Germinal center (tissue), 1 donor: ENCODE measurements at places on chromosomes 5 and 9.

DNA sequence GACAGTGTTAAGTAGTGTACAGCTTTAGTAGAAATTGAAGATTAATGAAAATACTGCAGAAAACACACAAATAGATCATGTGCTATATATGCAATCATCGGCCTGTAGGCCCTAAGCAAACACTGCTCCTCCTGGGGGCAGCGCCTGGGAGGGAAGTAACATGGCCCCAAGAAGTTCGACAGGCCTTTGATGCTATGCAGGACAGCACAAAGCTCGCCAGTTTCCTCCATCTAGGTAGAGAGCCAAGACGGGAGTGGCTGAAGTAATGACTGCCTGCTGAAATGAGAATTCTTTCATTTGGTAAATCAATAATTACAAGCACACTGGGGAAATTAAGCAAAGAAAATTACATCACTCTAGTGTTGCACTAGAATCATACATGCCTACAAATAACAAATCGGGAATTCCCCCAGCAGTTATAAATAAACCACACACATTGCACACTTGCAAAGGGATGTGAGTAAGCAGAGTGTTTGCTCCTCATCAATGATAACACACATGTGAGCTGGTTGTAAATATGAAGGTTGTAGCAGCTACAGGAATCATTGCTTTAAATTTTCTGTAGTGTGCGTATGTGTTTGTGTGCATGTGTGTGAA lies 219.9 kb upstream of the NFIL3 start:
- no peak for DNase-seq

DNA sequence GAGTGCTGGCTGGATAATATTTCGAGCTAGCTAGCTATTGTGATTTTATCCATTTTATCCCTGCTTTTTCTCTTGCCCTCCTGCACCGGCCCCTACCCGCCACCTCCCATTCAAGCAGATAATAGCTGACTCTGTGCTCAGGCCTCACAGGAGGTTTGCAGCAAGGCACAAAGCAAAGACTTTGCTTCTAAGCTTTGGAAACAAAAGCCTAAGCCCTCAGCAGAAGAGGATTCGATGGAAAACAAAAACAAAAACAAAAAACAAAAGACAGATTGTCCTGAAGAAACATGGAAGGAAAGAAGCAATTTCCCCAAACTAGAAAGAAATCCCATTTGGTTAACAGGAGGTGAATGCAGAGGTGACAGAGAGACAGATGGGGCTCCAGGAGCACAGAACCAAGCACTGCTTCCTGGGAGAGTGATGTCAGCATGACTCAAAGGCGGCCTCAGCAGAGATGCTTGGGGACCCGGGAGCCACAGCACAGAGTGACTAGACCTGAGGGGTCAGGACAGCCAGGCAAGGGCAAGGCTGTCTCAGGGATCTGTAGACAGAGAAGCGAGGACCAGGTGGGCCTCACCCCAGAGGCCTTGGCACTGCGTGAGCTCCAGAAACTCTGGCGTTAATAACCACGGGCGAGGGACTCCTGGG lies 28.4 kb downstream of the MTX3 start:
- DNase-seq: no peak

- DNase-seq: no peak
Observed at GRCh38 chr5:167998148-167998767, 293.2 kb upstream of the WWC1 start.

- no peak for DNase-seq
Observed at GRCh38 chr9:83721509-83721908, 13.8 kb upstream of the UBQLN1 start.

GRCh38 chr5:173689737-173690360 lies 73.4 kb upstream of the BOD1 start:
- peak; percentile 47 for DNase-seq

GRCh38 chr5:67577424-67577823 lies 380.8 kb upstream of the CD180 start:
- no peak for DNase-seq

- no peak for DNase-seq
Observed at GRCh38 chr5:78504704-78505677, 143.6 kb downstream of the LHFPL2 start.

- DNase-seq: no peak
Observed at GRCh38 chr9:3331801-3332200, 194.0 kb downstream of the RFX3 start.

GRCh38 chr5:139650689-139651042 lies 2.5 kb downstream of the CXXC5 start:
- DNase-seq: no peak

DNA sequence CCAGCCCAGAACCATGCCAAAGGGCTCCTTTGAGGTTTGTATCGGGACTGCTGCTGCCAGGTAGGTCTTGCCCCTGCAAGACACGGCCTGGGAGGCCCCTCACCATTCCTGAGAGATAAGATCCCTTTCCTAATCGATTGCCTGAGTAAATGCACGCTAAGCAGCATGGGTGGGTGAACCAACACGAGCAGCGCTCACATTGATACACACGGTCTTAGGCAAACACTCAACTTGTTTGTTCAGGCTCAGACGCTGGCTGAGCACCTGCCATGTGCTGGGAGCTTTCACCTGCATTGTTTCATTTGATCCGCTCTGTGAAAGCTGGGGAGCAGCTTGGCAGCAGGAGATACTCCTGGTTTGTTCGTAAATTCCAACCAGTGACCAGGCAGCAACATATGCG lies 76.9 kb upstream of the NEURL1B start:
- no peak for DNase-seq

GRCh38 chr9:88995200-88995577 lies 3.9 kb downstream of the S1PR3 start:
- DNase-seq: no peak

GRCh38 chr9:68797116-68797515 lies 92.1 kb downstream of the PIP5K1B start:
- DNase-seq: no peak

- DNase-seq: no peak
Observed at GRCh38 chr5:146947181-146947941, 68.8 kb upstream of the PPP2R2B start.

DNA sequence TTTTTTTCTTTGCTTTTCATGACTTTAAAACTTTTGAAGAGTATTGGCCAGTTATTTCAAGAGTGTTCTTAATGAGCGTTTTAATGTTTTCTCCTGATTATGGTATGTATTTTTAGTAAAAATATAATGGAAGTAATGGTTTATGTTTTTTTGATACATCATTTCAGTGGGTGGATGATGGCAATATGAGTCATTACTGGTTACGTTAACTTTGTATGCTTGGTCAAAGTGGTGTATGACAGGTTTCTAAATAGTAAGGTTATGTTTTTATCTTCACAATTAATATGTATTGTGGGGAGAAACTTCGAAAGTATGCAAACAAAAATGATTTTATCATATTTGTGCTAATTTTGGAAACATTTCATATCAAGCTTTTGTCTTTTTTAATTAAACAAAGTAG lies 176.7 kb upstream of the PRDM9 start:
- DNase-seq: no peak

DNA sequence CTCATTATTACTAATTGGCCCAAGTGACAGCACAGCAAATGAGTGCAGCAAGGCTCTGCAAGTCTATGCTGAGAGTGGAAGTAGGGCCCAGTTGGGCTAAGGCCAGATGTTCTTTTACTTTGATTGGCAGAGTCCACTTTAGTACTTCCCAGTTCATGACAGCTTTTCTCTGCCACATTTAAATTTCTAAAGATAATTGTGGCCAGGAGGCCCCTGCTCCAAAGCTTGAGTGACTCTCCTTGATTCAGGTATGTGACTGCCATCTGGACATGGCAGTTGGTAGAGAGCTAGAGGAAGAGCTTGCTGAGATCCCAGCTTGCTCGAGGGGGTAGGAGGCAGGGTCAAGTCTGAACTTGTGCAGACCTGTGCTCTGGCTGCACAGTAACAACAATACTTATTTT lies 154.1 kb downstream of the CARTPT start:
- DNase-seq: no peak

GRCh38 chr5:1535646-1536045 lies 11.9 kb upstream of the LPCAT1 start:
- no peak for DNase-seq

DNA sequence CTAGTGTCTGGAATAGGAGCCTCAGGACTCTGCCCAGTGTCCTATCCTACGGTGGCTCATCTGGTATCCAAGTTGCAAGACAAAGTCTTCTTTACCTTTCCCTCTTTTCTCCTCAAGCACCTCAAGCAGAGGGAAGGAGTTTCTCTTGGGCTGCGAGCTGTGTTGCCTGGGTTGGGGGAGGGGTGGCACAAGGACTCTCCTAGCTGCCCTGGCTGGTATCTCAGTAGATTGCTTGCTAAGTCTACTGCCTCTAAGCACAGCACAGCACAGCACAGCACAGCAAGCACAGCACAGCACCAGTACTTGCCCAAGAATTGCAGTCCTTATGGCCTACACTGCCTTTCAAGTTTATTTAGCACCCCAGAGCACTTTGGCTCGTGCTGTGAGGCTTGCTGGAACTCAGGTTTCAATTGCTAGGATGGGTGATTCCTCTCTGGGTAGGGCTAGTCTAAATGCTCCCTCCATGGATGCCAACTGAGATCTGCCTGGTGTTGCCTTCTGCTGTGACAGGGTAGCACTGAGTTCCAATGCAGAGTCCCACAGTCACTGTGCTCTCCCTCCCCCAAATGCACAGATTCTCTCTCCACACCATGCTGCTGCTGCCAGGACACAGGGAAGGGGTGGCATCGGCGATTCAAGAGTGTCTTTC lies 213.1 kb upstream of the POU5F2 start:
- no peak for DNase-seq

- DNase-seq: no peak
Observed at GRCh38 chr5:156543348-156544145, 216.6 kb downstream of the SGCD start.

DNA sequence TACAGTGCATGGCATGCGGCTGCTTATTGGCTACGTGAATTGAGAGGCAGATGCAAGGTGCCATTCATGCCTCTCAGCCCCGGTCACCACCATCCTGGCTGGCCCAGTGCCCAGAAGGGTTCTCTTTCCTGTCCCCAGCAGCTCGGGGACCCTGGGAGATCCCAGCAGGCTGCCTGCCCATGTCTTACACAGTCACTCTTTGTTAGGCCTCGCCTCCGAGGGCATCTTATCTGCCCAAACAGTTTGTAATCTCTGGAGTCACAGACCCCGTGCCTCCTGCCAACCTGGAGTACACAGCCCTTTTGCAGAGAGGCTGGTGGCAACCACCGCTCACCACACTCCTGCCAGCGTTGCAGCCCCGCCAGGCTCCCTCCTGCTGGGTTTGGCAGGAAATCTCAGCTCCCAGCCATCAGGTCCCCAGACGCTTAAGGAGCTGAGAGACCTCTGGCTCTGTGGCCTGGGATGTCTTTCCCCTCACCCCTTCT lies 7.0 kb upstream of the AK1 start:
- DNase-seq: no peak
